Right lung (tissue), 10 donors: ENCODE measurements at places on chromosomes 3 and 15. TPM values are rescaled to one million over a fixed set of nuclear protein-coding genes. Genes with fewer than 3 reads are reported as not detected.

Gene ALDH1A3
- polyA plus RNA-seq = 1.3 TPM

Gene ARRDC4
- polyA plus RNA-seq = 20.5 TPM

Gene TRPC1
- 10.0 TPM for polyA plus RNA-seq

Gene SSUH2
- 1.5 TPM for polyA plus RNA-seq

Gene TMEM266
- polyA plus RNA-seq = 1.4 TPM

Gene RBP2
- 0.54 TPM for polyA plus RNA-seq

Gene GOLGA8A
- 314 TPM for polyA plus RNA-seq
